ENCODE measurements at places on chromosomes 2 and 18. TPM values are rescaled to one million over a fixed set of nuclear protein-coding genes. Genes with fewer than 3 reads are reported as not detected.

Gene KCNG3
- total RNA-seq, result under 0.01 TPM

Gene REEP1
- total RNA-seq, result under 0.01 TPM

Gene TXNDC2
- total RNA-seq, result 0.18 TPM

Gene SLC30A3
- under 0.01 TPM for total RNA-seq

Gene CRYBA2
- total RNA-seq, result not detected

Gene UGT1A6
- total RNA-seq, result not detected

Gene ASPRV1
- total RNA-seq, result 0.28 TPM

Gene STAT1
- 80.3 TPM for total RNA-seq

Gene ZNF385B
- total RNA-seq, result not detected

Gene DSG1
- not detected for total RNA-seq

Gene MATN3
- total RNA-seq, result 1.1 TPM

Gene CFC1
- total RNA-seq, result not detected

Gene ANKRD39
- total RNA-seq, result 13.6 TPM

Gene ARL4C
- 12.5 TPM for total RNA-seq

Gene ALKAL2
- total RNA-seq, result not detected

Gene UNC80
- total RNA-seq, result not detected

All from IMR-90 (cell line).